AG09309 (cell line): ENCODE measurements at places on chromosomes 2 and 18.

DNA sequence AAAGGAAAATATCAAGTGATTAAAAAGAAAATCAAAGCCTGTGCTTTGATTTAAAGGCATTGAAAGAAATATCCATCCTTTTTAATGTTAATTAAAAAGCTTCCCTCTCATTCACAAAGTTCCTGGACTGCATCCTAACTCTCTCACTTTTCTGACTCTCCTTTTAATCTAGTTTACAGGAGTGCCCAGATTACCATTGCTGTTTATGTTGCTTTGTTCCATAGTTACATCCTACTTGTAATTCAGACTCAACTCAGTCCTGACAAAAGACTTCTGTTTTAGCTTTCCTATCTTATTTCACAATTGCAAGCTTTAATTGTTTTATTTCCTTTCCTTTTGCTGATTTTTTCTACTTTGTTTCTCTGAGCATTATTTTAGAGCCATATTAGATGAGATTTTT lies 160.7 kb upstream of the DTNA start:
- DNase-seq = no peak

DNA sequence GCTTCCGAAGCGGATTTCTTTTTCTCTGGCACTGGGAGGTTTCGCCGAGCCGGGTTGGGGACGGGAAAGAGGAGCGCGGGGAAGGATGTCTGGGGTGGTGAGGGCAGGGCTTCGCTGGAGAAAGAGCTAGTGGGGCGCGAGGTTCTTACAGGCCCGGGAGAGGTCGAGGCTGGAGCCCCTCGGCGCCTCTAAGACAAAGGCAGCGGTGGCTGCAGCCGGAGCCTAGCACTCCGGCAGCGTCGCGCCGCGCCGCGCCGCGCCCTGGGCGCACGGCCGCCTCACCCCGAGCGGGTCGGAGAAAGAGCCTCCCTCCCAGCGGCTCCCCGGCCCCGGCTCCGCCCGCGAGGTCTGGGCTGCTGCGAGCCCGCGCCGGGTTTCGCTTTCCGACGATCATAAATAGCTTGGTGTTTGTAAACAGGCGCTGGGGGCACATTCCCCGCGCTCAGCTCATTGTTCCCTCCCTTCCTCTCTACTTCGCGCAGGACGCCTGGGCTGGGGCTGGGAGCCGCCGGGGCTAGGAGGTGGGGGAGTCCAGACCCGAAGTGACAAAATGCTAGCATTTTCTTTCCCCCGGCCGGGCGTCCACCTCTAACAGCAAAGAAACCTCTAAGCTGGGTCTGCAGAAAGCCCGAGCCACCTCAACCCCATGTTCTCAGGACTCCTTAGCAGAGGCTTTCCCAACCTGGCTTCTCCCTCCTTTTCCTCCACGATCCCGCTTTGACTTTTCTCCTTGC lies 813 bp upstream of the MEIS1 start:
- DNase-seq = no peak

- peak; percentile 21 for DNase-seq
These were observed 36.6 kb downstream of the DARS1 start for GRCh38 chr2:135948642-135949355.

- DNase-seq = no peak
These were observed 111.1 kb downstream of the KLHL14 start for GRCh38 chr18:32661486-32662299.

DNA sequence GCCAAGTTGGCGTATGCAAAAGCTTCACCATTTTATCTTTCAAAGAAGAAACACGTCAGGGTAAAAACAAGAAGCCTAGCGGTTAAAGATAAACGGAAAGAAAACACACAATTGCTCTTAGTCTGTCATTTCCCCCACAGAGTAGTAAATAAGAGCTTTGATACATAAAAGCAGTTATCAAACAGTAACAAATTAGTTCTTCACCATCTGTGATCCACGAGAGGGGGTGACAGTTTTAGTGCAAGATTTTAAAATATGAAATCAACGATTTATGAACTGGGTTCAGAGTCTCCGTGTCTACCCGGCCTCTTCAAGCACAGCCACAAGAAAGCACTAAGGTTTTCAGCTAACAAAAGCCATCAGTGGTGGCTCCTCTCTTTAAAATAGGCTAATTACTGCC lies 703.9 kb upstream of the ID2 start:
- no peak for DNase-seq

GRCh38 chr2:122851161-122851560 lies 1095.7 kb downstream of the TSN start:
- DNase-seq = no peak

DNA sequence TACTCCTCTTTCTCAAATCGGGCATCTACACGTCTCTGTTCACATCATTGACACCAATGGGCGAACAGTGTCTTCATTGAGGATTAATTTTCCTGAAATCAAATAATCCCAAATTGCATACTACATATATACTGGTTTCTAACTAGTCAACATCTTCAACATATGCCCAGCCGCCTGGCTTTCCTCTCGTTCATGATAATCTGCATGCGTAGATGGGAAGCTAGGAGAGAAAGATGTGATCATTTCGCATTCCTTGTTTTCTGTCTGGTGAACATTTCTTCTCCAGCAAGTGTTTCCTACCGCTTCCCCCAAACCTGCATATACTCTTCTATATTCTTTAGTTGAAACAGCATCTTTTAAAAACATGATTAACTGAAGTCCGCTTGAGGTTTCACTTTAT lies 7.4 kb downstream of the TWIST2 start:
- no peak for DNase-seq

GRCh38 chr2:59206361-59206760 lies 965.2 kb upstream of the FANCL start:
- DNase-seq = no peak

DNA sequence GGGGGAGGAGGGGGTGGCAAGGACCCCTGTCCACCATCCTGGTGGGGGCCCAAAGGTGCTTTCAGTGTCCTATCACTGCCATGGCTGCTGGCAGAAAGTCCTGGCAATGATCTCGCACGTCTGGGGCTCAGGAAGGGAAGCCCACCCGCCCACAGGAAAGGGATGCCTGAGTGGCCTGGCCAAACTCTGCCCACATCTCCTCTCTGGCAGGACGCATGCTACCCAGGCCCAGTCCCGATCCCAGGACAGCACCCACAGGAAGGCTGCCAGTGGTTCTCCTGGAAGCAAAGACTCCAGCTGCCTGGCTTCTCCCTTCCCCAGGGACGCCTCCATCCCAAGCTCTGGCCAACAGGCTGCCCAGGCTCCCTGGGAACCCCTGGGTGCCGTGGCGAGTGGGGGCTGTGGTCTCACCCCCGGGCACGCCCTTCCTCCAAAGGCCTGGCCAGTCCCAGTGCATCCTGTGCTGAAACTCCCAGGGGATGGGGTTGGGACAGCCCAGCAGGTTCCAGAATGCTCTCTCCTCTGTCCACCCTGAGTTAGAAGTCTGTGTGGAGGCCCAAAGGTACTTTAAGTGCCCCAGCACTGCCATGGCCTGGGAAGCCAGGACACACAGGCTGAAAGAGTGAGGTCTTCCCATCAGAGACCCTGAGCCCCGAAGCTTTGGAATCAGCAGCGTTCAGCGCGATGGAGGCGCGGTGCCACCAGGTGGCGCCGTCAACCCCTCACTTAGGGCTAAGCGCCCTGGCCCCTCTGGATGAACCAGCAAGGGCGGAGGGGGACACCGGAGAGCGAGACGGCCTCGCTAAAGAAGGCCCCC lies 29.8 kb upstream of the TAF1B start:
- no peak for DNase-seq

DNA sequence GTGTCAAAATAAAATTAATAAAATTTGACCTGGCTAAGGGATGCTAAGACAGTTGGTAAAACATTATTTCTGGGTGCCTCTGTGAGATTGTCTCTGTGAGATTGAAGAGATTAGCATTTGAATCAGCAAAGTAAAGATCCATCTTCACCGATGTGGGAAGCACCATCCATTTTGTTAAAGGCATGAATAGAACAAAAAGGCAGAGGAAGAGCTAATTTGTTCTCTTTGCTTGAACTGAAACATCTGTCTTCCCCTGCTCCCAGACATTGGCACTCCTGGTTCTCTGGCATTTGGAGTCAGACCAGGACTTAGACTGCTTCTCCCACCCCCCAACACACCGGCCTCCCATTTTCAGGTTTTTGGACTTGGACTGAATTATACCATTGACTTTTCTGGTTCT lies 603.8 kb upstream of the LINC00305 start:
- no peak for DNase-seq

DNA sequence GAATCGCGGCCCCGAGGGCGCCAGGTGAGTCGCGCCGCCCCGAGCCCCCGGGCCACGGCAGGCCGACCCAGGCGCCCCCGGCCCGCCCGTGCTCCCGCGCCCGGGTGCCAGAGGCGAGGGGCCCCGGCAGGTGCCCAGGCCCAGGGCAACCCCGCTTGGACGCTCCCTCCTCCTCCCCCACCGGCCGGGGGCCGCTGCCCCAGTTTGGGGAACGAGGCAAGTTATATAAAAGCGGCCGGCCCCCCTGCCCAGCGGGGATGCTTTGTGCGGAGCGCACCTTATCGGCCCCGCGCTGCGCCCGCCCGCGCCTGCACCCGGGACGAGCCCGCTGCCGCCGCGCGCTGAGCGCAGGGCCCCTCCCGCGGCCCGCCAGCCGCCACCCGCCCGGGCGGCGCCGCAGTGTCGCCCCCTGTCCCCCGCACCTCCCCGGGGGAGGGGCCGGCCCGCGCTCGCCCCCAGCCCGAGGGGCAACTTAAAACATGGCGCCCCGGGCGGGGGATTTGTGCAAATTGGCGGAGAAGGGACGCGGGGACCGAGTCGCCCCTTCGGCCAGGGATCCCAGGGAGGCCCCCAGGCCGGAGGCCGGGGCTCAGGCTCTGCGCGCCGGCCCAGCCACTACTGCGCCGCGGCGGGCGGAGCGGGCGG lies 639 bp downstream of the EPB41L3 start:
- no peak for DNase-seq

DNA sequence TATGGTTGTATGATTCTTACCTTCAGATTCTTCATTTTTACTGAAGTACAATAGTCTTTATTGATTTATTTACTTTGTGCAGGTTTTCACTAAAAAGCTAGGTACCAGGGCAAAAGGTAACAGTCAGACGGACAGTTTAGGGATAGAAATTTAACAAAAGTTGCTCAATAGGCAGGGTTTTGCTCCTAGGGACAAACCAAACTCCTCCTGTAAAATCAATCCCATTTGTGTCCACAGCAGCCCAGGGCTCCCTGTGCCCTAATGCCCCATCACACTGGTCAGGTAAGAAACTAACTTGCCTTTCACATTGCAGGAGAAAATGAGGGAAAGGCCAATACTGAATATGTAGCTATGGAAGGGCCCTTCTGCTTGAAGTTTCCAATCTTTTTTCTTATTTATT lies 410.9 kb downstream of the EPHA4 start:
- DNase-seq = no peak

GRCh38 chr2:75596784-75597183 lies 36.0 kb upstream of the EVA1A start:
- no peak for DNase-seq

- peak; percentile 29 for DNase-seq
These were observed 40.4 kb downstream of the DHRS9 start for GRCh38 chr2:169109502-169110409.

- DNase-seq = no peak
These were observed 1.9 kb downstream of the PSMA8 start for GRCh38 chr18:26135548-26135947.

DNA sequence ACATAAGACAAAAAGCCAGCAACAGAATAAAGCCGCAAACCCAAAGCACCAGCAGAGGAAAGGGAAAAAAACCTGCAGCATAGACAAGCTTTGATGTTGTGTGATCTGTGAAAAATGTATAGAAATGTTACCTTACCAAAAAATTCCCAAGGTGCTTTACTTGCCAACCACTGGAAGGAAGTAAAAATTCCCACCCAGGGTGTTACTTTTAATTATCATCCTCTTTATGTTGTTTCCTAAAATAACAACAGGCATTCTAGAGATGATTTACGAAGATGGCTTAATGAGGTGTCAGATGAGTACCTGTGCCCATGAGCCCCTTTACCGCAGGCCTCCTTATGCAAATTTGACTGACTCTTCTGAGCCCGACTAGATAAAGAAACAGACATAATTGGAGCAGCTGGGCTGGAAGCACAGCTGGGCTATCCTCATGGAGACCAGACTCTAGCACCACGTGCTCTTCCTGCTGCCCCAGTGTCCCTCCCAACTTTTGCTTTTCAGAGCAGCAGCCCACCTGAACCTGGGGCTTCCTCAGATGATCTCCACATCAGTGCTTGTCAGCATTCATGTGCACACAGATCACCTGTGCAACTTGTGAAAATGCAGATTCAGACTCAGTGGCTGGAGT lies 41.5 kb downstream of the SRSF7 start:
- no peak for DNase-seq

GRCh38 chr2:136081582-136082210 lies 36.3 kb downstream of the CXCR4 start:
- DNase-seq = no peak

DNA sequence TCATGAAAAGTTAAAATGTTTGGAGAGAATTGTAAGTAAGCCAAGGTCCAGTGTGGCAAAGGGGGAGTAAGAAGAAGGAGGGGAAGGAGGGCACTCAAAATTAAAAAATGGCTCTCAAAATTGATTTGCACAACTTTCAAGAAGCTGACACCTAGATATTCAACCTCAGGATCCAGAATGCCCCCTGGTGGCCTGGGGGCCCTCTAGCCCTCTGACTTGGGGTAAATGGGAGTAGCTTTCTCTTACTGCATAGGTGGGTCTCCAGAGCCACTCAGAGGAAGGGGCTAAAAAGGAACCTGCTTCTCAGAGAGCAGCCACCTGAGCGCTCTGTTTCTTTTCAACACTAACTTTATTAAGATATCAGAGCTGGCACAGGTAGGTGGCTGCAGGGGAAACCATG lies 968.5 kb downstream of the BCL11A start:
- no peak for DNase-seq

DNA sequence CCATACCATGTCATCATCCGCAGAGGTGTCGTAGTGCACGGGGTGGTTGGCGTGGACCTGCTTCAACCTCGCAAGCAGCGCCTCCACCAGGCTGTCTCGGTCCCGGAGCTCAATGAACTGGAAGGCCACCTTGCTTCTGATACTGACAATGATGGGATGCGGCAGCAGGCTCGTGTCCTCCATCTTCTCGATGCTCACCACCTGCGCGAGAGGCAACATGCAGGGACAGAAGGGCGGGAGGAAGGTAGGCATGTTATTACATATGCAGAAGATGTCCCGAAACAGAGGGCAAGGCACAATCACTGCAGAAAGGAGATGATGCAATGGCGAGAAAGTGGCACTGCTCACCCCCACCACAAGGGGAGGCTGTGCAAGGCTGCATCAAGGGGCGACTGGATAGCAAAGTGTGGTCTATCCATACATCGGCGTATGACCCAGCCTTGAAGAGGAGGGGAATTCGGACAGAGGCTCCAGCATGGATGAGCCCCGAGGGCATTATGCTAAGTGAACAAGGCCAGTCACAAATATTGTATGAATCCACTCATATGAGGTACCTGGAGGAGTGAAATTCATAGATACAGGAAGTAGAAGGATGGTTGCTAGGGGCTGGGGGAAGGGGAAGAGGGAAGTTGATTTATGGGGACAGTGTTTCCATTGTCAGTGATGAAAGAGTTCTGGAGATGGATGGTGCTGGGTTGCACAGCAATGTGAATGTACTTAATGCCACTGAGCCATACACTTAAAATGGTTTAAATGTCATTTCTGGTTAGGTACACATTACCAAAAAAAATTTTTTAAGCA lies 36.6 kb downstream of the RPL31 start:
- no peak for DNase-seq

GRCh38 chr2:8009010-8009597 lies 672.8 kb upstream of the ID2 start:
- no peak for DNase-seq

GRCh38 chr2:62597323-62597722 lies 91.3 kb upstream of the TMEM17 start:
- peak; percentile 55 for DNase-seq
